ENCODE measurements at places on chromosomes 6 and 20.

DNA sequence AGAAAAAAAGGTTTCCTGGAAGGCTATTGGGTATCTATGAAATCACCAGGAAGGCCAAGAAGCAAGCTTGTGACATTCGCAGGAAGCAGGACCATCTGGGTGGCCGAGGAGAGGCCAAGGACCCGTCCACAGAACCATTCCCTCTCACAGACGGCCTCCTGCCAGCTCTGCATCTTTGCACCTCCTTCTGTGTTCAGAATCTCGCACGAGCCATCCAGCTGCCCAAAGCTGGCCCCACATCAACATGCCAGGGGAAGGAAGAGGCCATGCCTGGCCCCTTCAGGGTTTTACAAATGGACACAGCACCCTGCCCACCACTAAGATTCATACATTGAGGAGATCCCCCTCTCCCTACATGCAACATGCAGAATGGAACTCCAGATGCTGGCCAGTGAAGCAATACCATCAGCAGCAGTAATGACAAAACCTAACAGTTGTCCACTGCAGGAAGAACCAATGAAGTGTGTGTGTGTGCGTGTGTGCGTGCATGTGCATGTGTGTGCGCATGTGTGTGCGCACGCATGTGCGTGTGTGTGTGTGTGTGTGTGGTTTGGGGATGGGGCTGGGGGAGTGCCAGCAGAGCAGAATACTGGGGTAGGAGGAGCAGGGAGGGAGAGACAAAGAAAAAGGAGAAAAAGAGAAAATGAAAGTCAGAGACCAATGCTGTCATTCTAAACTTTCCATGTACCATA is 184.2 kb upstream of the FOXQ1 start:
- no peak for DNase-seq

GRCh38 chr6:90286884-90287488 is 9.7 kb downstream of the BACH2 start:
- peak; percentile 16 for DNase-seq

DNA sequence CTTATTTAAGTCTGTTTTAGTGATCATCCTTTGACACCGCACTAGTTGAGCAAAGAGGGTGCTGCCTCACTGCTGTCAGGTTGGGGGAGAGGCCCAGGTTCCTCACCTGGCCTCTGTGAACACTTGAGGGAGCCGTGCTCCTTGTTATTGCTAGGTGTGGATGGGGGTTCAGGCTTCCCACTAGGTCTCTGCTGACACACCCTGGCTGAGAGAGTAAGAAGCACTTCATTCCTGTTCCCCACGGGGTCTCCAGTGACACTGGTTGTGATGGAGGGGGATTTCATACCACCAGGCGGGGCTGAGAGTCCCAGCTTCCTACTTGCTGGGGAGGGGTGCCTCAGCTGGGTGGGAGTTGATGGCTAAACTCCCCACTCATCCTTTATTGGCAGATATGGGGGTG is 11.1 kb upstream of the NOTCH4 start:
- no peak for DNase-seq

- no peak for DNase-seq
These were observed 61.2 kb downstream of the ZFP64 start for GRCh38 chr20:52130406-52130805.

GRCh38 chr6:87837444-87837843 is 135.4 kb upstream of the AKIRIN2 start:
- no peak for DNase-seq

DNA sequence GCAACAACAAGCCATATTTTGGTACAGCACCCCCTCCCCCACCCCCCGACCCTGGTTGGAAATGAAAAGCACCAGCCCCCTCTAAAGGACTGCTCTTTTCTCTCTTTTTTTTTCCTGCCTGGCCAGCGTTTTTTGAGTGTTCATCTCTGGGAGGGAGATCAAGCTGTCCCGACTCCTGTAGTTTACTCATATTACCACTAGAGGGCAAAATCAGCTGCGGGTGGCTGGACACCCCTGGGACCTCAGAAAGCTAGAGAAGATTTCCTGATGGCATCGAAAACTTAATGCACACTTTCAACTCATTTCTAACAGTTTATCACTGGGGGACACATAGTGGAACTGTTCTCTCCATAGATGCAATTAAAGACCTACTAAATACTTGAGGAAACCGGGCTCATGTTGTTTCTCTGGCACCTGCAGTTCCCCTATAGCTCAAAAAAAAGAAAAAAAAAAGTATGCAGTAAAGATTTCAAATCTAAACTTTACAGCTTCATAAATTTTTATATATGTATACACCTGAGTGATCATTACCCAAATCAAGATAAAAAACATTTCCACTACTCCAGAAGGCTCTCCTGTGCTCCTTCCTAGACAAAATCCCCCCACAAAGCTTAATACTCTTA is 24.4 kb downstream of the CNBD2 start:
- DNase-seq = peak; percentile 42

DNA sequence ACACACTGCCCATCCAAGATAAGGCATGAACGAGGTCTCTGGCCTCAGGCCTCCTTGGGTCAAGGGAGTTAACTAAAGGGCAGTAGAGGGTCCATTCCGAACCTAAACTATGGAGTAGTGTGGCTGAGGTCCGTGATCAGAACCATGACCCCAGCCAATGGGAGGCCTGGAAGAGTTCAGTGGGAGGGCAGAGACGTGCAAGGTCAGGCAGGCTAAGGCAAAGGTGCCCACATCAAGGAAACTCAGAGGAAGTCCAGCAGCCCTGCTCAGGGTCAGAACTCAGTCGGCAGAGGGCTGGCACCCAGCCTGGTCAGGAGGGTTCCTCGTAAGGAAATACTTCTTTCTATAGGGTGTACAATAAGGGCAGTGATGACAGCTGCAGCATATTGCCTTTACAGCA is 152.2 kb downstream of the SOD2 start:
- DNase-seq = no peak

DNA sequence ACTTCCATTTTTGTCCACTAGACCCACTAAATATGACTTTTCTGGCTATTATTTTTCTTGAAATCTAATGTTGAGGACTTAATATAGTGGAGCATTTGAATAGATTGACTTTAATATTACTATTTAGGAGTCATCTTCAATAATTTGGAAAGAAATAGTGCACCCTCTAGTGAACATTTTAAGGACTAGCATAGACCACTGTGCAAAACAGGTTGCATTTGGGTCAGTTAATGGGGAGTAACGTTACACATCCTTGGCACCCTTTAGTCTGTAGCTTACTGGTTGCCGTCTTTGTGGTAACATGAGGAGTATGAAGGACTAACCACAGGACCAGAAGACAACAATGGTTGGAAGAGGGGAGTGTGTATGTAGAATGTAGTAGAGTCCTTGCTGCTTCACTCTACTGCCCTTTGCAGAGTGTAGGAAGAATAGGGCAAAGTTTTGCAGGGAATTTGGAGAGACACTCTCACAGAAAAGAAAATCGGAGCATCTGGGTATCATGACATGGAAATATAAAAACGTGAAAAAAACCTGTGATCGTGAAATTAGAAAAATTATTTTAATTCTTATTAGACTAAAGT is 25.2 kb downstream of the RFPL4B start:
- no peak for DNase-seq

- DNase-seq = no peak
These were observed 96.2 kb upstream of the MPC1 start for GRCh38 chr6:166478782-166479592.

- no peak for DNase-seq
These were observed 123.5 kb downstream of the MAP3K7 start for GRCh38 chr6:90463359-90463758.

GRCh38 chr20:29314294-29314693 is 1943.2 kb upstream of the DEFB115 start:
- DNase-seq = no peak

DNA sequence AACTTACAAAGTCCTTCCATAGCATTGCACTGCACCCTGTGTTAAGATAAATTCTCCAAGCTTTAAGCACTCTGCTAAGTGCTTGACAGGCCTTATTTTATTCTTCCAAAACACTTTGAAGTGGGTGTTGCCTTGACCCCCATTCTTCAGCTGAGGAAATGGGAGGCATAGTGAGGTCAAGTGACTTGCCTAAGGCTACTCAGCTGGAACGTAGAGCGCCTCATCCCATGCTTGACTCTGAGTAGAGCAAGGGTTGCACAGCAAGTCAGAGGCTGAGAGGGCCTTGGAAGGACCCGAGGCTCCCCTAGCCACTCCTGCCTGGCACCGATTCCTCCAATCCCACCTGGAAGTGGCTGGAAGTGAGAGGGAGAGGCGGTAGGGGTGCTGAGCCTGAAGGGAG is 19.6 kb upstream of the CSNK2A1 start:
- DNase-seq = no peak

DNA sequence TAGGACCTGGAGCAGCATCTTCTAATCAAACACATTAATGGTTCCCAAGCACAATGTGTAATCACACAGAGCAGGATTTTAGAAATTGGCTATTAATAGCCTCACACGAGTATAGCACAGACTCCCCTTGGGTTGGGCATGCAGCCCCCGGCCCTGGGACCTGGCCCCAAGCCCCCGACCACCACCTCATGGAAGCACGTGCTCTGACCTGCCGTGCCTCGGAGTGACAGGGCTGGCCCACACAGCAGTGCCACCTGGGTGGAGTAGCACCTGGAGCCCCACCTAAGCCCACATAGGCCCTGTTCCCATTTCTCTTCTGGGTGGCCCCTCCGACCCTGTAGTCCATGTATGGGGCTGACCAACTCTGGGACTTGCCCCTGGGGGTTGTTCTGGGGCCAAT is 171.8 kb downstream of the TTLL2 start:
- no peak for DNase-seq

GRCh38 chr6:91633374-91634111 is 1046.7 kb upstream of the MAP3K7 start:
- DNase-seq = no peak

GRCh38 chr20:49386848-49387580 is 95.5 kb downstream of the KCNB1 start:
- no peak for DNase-seq

DNA sequence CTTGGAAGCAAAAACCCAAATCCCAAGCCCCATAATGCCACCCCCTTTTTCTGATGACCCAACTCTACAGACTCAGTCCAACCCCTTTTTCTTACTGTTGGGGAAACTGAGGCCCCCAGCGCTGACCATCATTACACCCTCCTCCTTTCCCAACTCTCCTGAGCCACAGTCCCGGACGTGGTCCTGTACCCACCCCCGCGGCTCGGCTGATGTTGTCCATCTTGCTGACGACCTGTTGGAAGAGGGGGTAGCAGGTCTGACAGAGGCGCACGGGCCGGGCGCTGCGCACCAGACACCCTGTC is 533 bp downstream of the OSTM1 start:
- DNase-seq = no peak

- no peak for DNase-seq
These were observed 35.3 kb downstream of the GRM4 start for GRCh38 chr6:34110610-34111009.

- no peak for DNase-seq
These were observed 10.3 kb downstream of the TOP1 start for GRCh38 chr20:41038878-41039404.

GRCh38 chr6:65964261-65964660 is 257.2 kb upstream of the EYS start:
- no peak for DNase-seq

DNA sequence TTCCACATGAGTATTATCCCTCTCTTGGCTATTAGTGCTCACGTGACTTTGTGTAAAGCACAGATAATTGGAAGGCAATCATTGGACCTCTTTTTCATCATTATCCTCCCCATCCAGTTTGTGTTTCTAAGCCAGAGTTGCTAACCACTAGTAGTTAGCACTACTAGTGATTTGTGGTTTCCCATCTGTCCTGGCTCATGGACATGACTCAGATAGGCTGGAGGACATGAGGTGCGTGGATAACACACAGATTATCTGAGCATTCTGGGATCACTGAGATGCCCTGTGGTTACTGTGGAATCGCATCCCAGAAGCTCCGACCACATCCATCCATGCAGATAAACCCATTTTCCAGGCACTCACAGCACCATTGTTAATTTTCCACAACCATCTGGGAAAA is 123.8 kb upstream of the NAA20 start:
- no peak for DNase-seq

GRCh38 chr6:80287112-80287511 is 180.6 kb downstream of the BCKDHB start:
- no peak for DNase-seq

- no peak for DNase-seq
These were observed 75.1 kb downstream of the NINL start for GRCh38 chr20:25510202-25510601.

DNA sequence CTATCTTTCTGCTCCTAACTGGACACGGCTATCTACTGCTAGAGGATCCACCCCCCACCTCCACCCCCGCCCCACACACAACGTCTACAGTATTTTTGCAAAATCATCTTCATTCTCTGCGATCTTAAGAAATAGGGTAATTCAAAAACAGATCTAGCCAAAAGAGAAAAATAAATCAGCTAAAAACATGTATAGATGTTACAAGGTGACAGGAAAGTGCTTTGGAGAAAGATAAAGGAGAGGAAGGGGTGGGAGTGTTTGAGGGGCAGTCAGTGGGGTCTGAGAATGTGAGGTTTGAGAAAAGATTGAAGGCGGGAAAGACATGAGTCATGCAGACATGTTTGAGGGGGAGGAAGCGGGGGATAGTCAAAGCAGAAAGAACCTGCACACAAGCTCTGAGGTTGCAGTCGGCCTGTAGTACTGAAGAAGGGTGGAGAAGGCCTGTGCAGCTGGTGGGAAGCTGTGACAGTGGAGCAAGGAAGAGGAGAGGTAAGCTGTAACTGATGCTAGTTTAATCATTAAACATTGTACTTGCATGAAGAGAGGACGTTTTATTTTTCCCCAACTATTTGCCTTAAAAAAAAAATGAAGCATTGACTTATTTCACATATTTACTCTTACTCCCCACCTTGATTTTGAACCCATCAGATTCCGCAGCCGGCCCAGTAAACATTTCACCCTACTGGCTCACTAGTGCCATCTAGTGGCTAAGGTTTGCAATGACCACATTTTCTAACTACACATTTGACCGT is 332.6 kb downstream of the ADGRB3 start:
- DNase-seq = peak; percentile 27

DNA sequence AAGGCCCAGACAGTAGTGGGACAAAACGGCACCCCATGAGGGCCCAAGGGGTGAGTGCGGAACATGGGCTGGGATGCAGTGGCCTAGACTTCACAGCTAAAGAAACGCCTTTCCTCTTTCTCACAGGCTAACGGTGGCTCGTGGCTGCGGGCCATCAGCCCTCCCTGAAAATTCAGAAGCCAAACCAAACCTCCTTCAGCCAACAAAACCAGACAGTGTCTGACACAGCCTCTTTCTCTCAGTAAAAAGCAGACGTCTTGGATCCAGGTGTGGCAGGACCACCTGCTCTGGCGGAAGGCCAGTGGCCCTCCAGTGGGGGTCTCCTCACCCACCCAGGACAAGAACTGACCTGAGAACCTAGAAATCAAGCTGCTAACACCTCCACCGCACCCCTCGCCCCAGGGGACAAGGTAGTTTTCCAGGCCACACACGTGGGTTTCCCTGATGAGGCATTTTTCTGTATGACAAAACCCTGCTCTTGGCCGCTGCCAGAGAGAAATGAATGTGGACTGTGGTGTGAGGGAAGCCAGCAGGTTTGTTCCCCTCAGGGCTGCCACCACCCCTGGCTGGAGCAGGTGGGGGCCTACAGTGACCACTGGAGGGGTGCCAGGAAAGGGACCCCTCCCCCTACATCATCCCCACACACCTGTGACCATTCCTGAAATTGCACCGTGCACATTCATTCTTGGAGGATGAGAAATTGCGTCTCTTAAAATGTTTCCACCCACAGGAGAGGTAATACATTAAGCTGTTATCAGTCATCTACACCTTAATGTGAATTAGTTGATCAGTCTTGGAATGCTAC is 76.8 kb upstream of the PIM1 start:
- no peak for DNase-seq

- no peak for DNase-seq
These were observed 42.8 kb upstream of the TAF8 start for GRCh38 chr6:42007286-42008137.

All from prostate gland (tissue), 2 donors.